ENCODE measurements at places on chromosomes 7 and 10.
A peak's percentile ranks its signal among the peaks of the same experiment; 100 is the strongest.

DNA sequence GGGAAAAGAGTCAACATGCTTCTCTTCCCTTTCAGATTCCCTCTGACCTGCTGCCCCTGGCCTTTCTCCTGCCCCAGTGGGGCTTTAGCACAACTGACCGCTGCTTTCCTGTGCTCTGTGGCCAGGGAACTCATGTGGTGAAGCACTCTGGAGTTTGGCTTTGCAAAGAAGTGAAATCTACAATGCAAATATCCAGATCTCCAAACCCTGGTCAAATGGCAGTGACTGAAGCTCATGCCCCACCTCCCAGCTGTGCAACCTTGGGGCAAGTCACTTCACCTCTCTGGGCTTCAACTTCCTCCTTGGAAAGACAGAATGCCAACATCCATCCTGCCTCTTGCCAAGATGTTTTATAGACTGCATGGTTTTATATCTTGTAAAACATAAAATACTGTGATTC lies 157.8 kb downstream of the NEURL1 start:
- DNase-seq: no peak

DNA sequence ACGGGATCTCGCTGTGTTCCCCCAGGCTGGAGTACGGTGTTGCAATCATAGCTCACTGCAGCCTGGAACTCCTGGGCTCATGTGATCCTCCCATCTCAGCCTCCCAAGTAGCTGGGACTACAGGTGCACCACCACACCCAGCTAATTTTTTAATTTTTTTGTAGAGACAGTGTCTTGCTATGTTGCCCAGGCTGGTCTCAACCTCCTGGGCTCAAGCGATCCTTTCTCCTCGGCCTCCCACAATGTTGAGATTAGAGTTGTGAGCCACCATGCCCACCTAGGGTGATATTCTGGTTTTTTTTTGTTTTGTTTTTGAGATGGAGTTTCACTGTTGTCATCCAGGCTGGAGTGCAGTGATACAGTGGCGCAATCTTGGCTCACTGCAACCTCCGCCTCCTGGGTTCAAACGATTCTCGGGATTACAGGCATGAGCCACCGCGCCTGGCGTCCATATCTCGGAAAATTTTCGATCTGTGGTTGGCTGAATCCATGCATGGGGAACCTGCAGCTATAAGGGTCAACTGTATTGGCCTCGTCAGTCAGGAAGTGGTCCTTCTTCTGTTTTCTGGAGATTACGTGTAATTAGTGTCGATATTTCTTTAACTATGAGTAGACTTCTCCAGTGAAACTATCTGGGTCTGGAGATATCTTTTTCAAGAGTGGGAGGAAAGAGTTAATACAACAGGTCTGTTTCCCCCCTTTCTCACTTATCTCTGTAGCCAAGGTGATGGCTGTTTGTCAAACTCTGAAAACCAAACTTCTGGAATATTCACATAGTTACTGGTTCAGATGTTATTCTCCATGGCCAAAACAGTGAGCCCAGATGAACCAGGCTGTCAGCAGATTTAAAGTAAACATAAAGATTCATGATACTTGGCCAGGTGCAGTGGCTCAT lies 21.0 kb upstream of the FIS1 start:
- no peak for DNase-seq

- no peak for DNase-seq
Measured at GRCh38 chr7:37428681-37429434, 19.8 kb downstream of the ELMO1 start.

DNA sequence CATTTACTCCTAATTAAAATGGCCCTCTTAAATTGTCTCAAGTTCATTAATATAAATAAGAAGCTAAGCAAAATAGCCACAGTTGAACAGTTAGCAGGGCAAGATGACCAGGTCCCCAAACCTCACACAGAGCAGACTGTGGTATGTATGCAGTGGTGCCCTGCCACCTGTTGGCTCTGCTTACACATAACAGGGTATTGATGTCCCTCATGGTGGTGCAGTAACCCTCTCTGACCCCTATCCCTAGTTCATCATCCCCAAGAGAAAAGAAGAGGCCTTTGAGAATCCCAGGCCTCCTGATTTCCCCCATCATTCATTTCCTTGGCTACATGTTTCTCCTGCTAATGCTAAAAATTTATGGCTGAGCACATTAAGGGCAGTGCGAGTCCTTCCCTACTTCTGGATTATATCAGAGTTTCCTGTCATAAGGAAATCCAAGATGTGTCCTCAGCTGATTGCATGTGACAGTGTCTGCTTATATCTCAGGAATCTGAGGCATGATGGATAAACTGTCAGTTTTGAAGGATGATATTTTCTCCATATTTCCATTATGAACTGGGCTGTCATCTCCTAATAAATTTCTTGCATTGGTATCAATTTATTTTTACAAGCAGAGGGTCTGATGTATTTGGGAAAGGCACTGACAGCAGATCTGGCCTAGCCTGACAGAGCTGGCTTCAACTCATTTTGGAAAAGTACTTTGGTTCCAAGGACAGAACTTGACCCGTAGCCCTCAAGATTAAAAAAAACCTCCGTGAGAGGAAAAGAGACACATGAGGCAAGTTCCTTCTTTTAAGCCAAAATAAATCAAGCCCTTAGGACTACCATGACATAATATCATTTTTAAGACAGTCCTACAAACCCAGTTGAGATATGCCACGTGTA lies 880.6 kb downstream of the LRMDA start:
- DNase-seq: no peak

DNA sequence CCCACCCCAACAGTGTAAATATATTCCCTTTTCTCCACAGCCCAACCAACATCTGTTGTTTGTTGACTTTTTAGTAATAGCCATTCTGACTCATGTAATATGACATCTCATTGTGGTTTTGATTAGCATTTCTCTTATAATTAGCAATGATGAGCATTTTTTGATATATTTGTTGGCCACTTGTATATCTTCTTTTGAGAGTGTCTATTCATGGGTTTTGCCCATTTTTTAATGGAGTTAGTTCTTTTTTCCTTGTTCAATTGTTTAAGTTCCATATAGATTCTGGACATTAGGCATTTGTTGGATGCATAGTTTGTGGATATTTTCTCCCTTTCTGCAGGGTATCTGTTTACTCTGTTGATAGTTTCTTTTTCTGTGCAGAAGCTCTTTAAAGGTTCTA lies 340.1 kb downstream of the NXPH1 start:
- DNase-seq: no peak

DNA sequence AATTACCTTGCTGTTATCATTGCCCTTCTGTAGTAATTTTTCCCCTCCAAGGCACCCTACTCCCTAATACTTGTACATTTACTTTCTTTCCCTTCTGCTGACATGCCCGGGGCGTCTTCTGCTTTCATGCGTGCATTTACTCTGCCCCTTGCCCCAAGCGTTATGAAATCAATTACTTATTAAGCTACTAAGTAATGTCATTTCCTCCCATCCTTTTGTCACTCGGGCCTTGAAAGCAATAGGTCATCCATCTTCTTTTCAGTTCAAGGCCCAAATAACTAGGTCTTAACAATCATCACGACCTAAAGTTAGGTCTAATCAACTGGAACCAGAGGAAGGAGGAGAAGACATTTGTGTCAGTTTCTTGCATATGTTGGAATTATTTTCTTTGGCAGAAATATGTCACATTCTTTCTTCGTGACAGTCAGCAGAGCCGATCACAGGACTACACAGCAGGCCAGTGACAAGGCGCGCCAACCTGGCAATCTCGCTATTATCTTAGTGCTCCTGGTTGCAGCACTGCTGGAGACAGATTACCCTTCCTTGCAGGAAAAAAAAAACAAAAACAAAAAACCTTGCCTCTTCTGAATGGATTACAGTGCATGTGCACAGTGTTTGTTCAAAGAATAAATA lies 179.2 kb downstream of the RELN start:
- no peak for DNase-seq

DNA sequence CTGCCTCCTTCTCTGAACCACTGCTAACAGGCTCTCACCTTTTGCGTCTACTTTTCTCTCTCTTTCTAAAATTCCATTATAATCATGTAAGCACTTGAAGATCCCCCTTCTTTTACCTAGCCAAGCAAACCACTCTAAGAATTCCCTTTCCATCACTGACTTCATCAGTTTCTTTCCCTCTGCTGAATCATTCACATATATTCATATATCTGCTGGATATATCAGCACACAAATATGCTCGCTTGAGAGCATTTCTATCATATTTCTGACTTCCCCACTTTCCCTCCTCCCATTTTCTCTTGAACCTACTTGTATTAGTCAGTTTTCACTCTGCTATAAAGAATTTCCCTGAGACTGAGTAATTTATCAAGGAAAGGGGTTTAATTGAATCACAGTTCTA lies 84.2 kb upstream of the LRRN3 start:
- DNase-seq: no peak

- no peak for DNase-seq
Measured at GRCh38 chr7:39735903-39736302, 112.5 kb downstream of the RALA start.

- peak; percentile 60 for DNase-seq
Measured at GRCh38 chr10:91409869-91410637, at the start of gene HECTD2. Gene HECTD2 (plus strand): TSS chr10:91410344. CDS start chr10:91410439, 95 bp downstream.

DNA sequence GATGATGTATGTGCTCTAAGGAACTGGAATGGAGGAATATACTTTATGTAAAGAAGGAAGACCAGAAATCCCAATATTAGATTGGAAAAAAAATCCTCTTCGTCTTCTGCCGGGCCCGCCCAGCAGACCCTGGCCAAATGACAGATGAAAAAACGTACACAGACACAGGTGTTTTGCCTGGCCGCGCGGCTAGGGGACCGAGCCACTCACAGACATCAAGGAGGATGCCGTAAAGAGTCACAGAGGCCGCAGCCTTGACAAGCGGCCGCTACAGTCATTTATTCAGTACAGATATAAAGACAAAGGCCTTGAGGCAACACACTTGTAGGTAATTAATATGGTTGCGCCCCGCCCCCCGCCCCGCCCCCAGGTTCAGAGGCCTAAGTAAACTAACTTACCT lies 594.1 kb downstream of the GRM8 start:
- no peak for DNase-seq

- no peak for DNase-seq
Measured at GRCh38 chr7:120185940-120186682, 86.9 kb upstream of the KCND2 start.

DNA sequence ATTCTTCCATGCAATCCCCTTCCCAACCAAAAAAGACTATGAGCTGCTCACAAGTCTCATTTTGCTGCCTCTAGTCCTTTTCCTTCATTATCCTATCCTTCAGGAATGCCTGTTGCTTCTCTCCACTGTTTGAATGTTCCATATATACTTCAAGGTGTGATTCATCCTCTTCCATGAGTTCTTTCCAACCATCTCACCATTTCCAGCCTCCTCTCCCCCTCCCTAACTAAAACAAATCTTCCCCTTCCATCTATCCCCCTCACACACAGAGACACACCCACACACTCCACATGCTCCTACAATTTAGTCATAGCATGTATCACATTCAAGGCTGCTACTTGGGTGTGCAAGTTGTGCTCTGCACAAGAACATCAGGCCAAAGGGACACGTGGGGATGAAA lies 254.3 kb downstream of the DYNC1I1 start:
- no peak for DNase-seq

- no peak for DNase-seq
Measured at GRCh38 chr7:36970551-36971514, 246.5 kb upstream of the AOAH start.

DNA sequence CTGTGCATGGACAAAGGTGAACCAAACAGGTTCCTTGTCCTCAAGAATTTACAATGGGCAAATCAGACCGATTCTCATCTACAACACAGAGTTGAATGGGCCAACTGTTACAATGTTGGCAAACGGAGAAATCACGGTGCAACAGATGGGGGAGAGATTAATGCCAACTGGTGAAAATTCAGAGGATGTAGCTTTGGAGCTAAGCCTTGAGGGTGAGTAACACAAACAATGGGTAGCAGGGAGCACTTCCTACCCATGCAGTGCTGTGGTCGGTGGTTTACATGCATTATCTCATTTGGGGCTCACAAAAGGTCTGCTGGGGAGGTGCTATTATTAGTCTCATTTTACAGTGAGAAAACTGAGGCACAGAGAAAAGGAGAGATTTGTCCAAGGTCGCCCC lies 902 bp upstream of the NFE2L3 start:
- DNase-seq: no peak

GRCh38 chr7:46386428-46387399 lies 465.6 kb upstream of the IGFBP3 start:
- no peak for DNase-seq

DNA sequence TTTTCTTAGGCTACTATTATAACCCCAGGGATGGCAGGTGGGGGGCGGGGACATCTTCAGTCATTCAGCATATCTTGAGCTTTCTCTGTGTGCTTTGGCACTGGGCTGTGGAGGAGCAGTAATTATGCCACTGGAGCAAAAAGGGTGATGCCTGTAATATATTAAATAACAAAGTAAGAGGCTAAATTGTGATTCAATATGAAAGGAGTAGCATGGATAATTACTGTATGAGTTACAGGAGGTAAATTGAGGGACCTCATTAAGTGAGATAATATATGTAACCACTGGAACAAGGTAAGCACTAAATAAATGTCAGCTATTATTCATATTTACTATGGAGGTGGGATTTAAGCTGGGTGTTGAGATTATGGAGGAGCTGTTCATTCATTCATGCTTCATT lies 3.3 kb upstream of the STN1 start:
- no peak for DNase-seq

DNA sequence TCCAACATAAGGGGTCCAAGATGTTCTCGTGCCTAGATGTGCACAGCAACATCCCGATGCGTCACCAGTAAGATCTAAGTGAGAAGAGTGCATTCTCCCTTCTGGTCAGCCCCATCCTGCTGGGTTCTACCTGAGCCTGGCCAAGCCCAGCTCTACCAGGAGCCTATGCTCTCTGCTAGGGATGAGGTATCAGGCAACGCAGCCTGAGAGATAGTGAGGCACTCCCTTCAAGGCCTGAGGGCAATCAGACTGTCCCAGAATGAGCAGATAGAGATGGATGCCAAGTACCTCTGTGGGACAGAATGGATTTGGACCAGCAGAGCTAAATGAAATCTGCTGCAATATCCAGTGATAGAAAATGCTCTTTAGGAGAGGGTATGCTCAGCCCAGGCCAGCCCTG lies 26.7 kb downstream of the DDC start:
- DNase-seq: no peak

- no peak for DNase-seq
Measured at GRCh38 chr10:8060010-8060703, 5.7 kb downstream of the GATA3 start.

GRCh38 chr7:2814946-2815874 lies 28.9 kb downstream of the GNA12 start:
- no peak for DNase-seq

DNA sequence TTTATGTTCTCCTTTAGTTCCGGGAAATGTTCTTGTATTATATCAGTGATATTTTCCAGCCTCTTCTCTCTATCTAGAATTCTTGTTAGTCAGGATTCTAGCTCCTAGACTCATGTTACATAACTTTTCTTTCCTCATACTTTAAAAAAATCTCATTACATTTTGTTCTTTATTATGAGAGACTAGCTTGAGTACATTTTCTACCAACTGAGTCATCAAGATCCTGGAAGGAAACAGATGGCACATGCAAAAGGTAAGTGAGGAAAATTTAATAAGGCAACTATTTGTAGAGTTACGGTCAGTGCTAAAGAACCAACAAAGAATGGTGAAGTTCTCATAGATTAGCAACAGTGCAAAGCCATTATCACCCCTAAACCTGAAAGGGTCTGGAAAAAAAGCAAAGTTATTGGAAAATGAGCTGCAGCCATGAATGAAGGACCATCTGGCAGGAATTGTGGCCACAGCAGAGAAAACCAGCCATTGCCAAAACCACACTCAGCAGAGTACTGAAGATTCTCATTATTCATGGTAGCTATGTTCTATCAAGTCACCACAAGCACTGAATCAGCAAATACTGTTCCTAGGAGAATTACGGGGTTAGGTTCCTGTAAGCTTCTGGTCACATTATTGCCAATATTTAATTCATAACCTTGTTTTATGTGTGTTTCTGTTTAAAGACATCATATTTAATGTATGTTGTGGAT lies 98.3 kb upstream of the C7orf33 start:
- DNase-seq: no peak
